ENCODE measurements at places on chromosomes 7 and 10. TPM values are rescaled to one million over a fixed set of nuclear protein-coding genes. Genes with fewer than 3 reads are reported as not detected.

- DNase-seq = peak; percentile 34
These were observed 720 bp downstream of the SUN1 start for GRCh38 chr7:832968-833424.

DNA sequence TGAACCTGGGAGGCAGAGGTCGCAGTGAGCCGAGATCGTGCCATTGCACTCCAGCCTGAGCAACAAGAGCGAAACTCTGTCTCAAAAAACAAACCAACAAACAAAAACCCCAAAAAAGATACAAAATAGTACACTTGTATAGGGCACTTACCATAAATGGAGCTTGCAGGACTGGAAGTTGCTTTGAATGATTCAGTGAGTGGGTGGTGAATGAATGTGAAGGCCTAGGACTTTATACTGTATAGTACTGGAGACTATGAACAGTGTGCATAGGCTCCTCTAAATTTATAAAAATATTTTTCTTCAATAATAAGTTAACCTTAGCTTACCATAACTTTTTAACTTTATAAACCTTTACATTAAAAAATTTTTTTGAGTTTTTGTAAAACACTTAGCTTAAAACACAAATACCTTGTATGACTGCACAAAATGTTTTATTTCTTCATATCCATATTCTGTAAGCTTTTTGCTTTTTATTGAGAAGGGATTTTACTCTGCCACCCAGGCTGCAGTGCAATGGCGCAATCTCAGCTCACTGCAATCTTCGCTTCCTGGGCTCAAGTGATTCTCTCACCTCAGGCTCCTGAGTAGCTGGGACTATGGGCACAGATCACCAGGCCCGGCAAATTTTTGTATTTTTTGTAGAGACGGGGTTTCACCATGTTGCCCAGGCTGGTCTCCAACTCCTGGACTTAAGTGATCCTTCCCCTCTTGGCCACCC lies 6.9 kb upstream of the H2AZ2 start:
- DNase-seq = no peak

- DNase-seq = no peak
These were observed 251.5 kb downstream of the WDR11 start for GRCh38 chr10:121102706-121103105.

DNA sequence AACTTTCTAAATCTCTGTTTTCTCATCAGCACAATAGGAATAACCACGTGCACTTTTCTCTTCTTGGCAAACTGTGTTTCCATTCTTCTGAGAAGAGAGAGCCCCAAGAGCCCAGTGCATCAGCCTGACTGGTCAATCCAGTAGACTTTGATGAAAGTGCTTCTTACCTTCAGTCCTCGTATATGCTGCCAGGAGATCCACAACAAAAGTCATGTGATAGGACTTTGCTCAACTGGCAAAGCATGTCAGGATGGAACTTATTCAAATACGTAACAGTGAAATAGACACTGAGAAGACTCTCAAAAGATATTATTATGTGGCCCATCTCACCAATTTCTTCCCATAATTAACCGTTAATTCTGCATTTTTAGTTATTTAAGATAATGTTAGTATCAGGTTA lies 1031.5 kb upstream of the LRRTM3 start:
- no peak for DNase-seq

DNA sequence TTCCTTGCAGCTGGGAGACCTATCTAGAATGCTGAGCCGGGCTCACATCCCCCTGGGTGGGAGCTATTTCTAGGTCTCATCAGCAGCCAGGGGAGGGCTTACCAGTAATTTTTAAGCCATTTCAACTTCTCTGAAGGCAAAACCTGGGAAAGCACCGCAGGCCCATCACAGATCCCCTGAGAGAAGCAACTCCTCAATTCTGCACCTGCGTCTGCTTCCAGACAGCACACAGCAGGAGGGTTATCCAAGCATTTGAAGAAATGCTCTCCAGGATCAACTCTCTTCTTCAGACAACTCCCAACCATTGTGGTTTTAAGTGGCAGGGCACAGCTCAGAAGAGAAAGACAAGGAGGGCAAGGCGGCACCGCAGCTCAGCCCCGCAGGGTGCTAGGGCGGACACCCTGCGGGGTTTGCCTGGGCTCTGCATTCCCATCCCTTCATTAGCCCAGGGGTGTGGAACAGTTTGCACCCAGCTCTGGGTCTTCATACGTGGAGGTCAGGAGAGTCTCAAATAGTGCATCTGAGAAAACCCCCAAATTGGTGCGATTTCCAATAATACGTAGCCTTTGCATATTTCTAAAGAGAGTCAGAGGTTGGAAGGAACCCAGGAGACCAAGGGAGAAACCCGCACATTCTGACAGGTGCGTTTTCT lies 618.7 kb downstream of the DNAJB6 start:
- DNase-seq = no peak

DNA sequence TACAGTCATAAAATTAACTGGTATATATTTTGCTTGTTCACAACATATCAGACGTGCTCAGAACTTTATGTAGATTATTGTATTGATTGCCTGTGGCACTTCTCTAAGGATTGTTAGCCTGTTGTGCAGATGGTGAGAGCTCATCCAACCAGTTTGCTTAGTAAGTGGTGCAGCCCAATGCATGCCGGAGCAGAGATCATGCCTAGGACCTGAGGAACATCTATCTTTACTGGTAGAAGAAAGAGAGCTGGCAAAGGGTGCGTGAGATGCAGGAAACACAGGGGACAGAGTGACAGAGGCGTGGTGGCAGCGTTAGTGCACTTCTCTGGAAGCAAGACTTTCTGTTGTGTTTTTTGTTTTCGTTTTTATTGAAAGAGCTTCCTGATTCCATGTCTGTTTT lies 35.9 kb downstream of the CCM2 start:
- no peak for DNase-seq

GRCh38 chr10:45256246-45256645 lies 59.2 kb downstream of the OR13A1 start:
- no peak for DNase-seq

DNA sequence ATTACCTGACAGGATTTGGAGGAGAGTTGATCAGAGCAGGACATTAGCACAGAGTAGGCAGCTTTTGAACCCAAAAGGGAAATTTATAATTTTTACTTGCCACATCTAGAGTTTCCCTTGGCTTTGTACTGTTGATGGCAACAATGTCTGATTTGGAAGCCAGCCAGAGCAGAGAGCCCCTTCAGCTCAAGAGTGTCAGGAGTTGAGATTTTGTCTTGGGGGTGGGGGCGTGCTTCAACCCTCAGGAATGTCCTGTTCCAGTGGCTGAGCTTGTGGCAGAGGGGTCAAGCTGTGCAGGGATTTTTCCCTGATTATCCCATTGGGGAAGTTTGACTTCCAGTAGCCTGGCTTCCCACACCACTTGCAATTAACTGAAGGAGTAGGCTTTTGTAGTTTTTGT lies 27.0 kb downstream of the SP4 start:
- DNase-seq = no peak

GRCh38 chr7:4675771-4676367 lies 6.2 kb upstream of the FOXK1 start:
- DNase-seq = peak; percentile 15

DNA sequence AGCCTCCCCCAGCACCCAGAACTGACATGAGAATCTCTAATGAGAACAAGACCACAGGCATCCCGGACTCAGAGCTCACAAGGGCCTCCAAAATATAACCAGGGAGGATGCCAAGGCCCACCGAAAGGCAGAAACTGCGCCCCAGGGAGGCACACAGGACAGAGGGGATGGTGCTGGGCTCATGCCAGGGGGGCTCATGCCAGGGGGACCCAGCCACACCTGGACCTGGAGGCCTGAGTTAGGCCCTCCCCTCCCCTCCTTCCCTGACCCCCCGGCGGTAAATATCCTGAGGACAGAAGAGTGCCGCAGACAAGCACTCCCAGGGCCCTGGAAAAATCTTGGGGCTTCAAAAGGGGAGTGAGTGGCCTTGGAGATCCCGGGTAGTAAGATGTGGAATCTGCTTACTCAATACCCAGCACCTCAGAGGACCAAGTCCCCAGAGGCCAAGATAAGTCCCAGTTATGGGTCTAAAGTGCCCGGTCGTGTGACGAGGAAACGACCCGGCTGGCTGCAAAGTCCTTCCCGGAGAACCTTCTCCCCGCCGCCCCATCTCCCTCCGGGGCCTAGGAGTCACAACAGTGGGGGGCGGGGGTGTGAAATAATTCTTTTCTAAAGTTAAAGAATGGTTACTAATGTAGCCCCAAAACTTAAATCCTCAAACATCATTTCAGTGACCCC lies 11.9 kb downstream of the PDGFA start:
- peak; percentile 53 for DNase-seq

DNA sequence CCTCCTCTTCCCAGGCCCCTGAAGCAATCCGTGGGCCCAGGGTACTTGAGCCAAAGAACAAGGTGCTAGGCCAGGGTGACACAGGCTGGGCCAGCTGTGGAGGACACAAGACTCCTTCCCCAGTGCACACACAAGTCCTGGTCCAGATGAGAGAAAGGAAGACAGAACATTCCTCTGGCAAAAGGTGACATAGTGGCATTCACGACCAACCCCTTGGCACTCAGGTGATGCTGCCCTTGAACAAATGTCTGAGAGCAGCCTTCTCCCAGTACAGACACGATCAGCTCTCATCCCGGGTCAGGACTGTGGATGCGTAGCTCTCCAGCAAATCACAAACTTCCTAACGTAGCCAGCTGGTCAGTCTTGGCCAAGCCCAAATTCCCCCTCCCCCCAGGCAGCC lies 118.5 kb downstream of the OAT start:
- DNase-seq = peak; percentile 44

DNA sequence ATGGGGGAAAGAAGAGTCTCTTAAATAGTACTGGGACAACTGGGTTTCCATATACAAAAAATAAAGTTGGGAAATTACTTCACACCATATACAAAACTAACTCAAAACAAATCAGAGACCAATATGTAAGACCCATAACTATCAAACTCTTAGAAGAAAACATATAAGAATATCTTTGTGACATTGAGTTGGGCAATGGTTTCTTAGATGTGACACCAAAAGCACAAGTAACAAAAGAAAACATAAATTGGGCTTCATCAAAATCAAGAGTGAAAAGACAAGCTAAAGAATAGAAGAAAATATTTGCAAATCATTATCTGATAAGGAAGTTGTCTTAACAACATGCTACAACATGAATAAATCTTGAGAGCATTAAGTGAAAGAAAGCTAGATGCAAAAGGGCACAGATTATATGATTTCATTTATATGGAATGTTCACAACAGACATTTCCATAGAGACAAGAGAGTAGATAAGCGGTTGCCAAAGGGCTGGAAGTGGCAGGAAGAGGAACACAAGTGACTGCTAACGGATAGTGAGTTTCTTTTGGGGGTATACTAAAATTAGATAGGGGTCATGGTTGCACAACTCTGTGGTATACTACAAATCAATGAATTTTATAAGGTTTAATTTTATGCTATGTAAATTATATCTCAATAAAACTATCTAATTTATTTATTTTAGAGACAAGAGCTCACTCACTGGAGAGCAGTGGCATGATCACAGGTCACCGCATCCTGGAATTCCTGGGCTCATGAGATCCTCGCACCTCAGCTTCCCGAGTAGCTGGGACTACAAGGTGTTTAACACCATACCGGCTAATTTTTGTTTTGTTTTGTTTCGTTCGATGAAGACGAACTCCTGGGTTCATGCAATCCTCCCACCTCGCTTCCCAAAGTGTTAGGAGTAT lies 35.4 kb downstream of the JMJD1C start:
- no peak for DNase-seq

DNA sequence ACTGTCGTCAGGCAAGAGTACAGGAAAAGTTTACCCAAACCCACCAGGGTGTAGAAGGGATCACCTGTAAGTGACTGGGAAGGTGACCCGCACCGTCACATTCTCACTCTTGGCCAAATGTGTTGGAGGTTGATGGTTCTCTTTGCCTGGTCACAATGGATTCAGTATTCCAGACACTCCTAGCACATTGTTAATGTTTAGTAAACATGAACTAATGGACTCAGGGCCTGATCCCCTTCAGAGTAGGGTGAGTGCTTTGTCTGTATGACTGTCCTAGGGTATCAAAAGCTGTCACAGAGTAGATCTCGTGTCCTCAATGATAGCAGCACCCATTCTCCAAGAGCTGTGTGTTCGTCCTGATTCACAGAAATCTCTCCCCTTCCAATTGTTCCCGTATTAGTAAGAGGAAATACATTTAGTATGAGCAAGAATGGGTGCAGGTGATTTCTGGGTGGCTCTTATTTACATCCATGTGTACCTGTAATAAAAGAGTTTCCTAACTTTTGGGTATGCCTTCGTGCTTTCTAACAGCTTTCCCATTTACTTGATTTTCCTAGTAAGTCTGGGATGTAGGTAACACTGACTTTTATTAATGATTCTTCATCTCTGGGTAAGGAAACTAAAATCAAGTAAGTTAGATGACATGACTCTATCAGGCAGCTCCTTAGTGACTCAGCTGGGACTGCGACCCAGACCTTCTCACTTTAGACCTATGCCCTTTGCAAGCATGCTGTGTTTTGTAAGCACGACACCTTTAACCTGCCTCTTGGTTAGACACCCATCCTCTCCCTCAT lies 4.7 kb downstream of the EEPD1 start:
- no peak for DNase-seq

DNA sequence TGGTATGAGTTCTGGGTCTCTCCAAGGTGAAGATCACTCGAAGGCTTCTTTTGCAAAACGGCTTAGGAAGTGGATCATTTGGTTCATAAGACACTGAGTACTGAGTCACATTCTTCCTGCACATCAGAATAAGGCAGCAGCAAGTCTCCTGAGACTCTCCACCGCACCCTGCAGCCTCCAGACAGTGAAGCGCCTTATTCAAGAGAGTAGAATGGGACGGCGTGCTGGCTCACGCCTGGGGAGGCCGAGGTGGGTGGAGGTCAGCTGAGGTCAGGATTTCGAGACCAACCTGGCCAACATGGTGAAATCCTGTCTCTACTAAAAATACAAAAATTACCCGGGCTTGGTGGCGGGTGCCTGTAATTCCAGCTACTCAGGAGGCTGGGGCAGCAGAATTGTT lies 70.3 kb downstream of the C10orf143 start:
- no peak for DNase-seq

GRCh38 chr7:98211221-98211675 lies at the start of gene BHLHA15:
BHLHA15 (plus strand) TSS chr7:98211439; CDS start chr7:98212310, 871 bp downstream.
- DNase-seq = peak; percentile 84

DNA sequence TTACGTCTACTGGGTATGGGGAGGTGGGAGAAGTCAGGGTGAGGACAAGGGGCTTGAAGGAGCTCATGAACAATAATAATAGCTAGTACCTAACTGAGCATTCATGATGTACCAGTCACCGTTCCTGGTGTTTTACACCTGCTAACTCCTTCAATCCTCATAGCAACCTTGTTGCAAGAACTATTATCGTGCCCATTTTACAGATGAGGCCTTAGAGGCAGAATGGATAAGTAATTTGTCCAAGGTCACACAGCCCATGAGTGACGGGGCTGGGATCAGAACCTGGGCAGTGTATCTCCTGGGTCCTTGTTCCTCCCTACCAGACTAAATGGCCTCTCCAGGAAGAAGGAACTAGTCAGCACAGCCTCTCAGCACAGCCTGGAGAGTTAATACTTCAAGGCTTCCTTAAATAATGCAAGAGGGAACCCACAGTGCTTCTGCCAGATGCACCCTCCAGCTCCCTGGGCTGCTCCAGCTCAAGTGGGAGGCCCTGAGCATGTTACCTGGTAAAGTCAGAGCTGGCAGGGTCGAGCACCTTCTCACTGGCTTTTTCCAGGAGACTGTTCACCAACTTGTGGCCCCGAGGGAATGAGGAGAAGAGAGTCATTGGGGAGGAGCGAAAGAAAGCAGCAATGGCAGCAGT lies 28.8 kb downstream of the RRP12 start:
- DNase-seq = no peak

CCDC186 gene
- total RNA-seq = 20.4 TPM

LIPK gene
- not detected for total RNA-seq

FBXL13 gene
- 0.97 TPM for total RNA-seq

MET gene
- 22.0 TPM for total RNA-seq

BMPR1A gene
- 74.2 TPM for total RNA-seq

TMEM273 gene
- not detected for total RNA-seq

CUEDC2 gene
- total RNA-seq = 64.3 TPM

ITIH5 gene
- total RNA-seq = 4.1 TPM

KCNMA1 gene
- 87.6 TPM for total RNA-seq

Measured in chondrocyte (in vitro differentiated cells).